Fibroblast of the conjunctiva (primary cell): ENCODE measurements at places on chromosomes 11 and 22.

- no peak for DNase-seq
These were observed 53.3 kb upstream of the BMAL1 start for GRCh38 chr11:13224324-13224723.

- DNase-seq = no peak
These were observed 587 bp upstream of the ALDH3B1 start for GRCh38 chr11:68009391-68010089.

- no peak for DNase-seq
These were observed 62.7 kb downstream of the ISX start for GRCh38 chr22:35128637-35129036.

- DNase-seq = no peak
These were observed 20.8 kb downstream of the KCNA4 start for GRCh38 chr11:29996016-29996415.

GRCh38 chr11:87739261-87739660 lies 436.0 kb downstream of the RAB38 start:
- DNase-seq = no peak

DNA sequence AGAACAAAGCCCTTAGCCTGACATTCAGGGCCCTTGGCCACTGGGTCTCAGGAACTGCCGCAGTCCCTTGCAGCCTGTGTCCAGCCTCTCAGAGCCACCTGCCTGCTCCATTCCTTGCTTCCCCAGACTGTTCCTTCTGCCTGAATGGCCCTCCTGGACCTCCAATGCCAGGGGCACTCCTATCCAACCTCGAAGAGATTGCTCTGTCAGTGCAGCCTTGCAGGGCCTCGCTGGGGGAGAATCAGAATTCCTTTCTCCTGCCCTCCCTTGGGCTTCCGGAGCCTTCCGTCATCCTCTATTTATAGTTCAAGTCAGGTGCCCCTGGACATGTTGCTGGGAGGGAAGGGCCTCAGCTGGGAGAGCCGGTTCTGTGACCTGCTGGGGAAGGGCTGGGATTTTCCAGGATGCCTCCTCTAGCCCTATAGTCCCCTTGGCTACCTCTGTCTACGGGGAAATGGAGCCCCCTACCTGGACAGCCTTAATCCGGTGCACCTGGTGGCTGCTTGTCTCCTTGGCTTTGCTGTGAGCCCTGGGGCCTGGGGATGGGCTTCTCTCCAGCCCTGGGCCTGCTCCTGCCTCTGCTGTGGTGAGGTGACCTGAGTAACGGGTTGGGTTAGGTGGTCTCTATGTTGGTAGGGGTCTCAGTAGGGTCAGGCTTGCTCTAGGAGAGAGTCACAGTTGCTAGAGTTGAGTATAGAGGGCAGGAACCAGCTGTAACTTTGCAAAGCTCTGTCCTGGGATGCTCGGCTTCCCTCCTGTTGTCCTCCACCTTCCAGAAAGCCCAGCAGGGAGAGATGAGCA lies 45.9 kb upstream of the SYT7 start:
- no peak for DNase-seq

DNA sequence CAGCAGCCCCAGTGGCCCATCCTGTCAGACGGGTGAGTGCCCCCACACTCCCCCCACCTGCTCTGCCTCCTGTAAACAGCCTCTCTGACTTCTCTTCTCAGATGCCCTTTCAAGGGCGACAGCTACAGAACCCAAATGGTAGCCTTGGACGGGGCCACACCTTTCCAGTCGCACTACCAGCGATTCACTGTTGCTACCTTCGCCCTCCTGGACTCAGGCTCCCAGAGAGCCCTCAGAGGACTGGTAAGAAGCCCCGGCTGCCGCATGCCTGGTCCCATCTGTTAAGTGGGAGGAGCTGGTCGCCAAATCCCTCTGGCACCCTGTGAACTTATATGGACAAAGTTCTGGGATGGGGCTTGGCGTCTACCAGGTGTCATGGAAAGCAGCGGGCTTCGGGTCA lies 6.2 kb downstream of the ZP1 start:
- DNase-seq = no peak

GRCh38 chr11:1327064-1327460 lies 17.6 kb upstream of the TOLLIP start:
- no peak for DNase-seq
